ENCODE measurements at places on chromosomes 2 and 18.

DNA sequence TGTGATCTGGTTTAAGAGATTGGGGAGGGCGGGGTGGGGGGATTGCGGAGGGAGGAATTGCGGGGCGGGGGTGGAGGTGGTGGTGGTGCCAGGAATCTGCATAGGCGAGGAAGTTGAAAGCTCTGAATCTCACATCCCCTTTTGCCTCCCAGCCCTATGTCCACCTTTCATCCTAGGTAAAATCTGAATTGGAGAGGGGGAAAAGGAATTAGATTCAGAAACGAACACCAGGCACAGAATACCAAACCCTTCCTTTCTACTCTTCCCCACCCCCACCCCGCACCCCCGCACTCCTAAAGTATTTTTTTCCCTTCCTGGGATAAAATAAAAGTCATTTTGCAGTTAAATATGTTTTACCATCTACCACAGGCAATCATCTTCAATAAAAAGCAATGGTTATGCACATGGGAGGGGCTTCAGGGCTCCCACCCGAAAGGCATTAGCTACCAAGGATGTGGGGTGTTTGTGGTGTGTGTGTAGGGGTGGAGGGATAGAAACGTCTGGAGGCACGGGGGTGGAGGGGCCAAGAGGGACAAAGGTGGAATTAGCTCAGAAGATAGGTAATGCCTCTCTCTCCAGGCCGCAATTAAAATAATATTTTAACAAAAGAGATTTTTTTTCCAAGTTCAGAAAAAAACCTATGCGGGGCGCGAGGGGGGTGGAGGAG is 1.8 kb downstream of the IGFBP5 start:
- DNase-seq: no peak

DNA sequence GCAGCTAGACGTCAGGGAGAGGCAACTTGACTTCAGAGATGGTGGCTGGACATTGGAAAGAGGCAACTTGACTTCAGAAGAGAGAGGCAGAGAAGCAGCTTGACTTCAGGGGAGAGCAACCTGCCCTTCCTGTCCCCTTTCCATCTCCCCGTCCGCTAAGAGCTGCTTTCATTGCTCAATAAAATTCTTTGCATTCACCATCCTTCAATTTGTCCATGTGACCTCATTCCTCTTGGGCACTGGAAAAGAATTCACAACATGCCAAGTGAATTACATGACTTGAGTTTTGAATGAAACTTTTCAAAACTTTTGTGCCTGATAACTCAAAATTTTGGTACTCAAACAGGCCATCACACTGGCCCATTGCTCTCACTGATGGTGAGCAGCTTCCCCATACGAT is 158.9 kb downstream of the DPP4 start:
- no peak for DNase-seq

- no peak for DNase-seq
Observed at GRCh38 chr2:134445985-134446382, 192.1 kb downstream of the MGAT5 start.

DNA sequence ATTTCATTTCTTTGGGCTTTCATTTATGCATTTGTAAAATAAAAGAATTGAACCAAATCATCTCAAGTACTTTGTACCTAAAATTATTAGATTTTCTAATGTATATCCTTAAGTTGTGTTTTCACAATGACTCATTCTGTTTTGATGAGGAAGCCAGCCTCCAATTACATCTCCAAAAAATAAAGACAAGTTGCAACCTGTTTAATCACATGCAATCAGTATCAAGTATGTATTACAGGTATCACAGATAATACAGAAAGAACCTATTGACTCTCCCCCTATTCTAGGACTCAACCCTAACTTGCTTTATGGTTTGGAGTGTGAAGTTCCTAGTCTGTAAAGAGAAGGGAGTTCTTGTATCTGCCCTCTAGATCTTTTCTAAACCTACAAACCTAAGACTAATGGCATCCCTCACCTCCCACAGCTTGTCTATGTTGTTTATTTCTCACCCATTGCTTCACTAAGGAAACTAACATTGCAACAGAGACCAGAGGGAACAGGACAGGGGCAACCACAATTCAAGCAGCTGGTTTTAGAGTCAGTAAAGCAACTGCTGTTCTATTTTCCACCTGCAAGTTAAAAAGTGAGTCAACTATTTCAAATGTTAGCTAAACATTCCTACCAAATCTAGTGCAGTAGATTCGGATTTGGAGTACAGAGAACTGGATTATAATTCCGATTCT is 141.1 kb upstream of the ETAA1 start:
- DNase-seq: no peak

GRCh38 chr18:12033643-12034025 is 52.3 kb downstream of the IMPA2 start:
- no peak for DNase-seq

Measured in left renal cortex interstitium (tissue), 4 donors.